ENCODE measurements at places on chromosomes 7 and 10. TPM values are rescaled to one million over a fixed set of nuclear protein-coding genes. Genes with fewer than 3 reads are reported as not detected.

Gene HOXA3
- 1.2 TPM for polyA plus RNA-seq

Gene ASNS
- polyA plus RNA-seq, result 163 TPM

Gene TRPV6
- polyA plus RNA-seq, result not detected

Gene OR13A1
- polyA plus RNA-seq, result not detected

Gene MSS51
- 0.28 TPM for polyA plus RNA-seq

Gene PAPSS2
- 82.3 TPM for polyA plus RNA-seq

Gene NIPSNAP2
- polyA plus RNA-seq, result 49.5 TPM

Gene TAS2R4
- polyA plus RNA-seq, result 0.13 TPM

Gene CYP2E1
- 0.31 TPM for polyA plus RNA-seq

Gene LIPJ
- polyA plus RNA-seq, result 0.18 TPM

Gene SH2B2
- polyA plus RNA-seq, result 1.1 TPM

Gene SRRM3
- polyA plus RNA-seq, result 0.91 TPM

Data from GM23248 (cell line).